ENCODE measurements at places on chromosomes 5 and 9.

DNA sequence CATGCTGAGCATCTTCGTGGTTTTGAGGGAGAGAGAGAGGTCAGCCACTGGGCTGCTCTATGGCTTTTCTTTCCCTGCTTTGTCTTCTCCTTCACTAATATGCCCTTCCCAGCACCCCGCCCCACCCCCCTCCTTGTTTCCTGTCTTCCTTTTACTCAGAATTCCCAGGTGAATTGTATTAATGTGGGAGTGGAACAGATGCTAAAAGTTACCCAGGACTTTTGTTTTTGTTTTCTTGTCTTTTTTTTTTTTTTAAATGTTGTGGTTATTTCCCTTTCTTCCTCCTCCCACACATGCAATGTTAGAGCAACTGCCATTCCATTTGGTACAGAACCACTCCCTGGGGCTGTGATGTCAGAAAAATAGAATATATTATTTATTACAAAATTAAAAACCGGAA lies 442.7 kb upstream of the CD180 start:
- DNase-seq: no peak

- DNase-seq: no peak
Measured at GRCh38 chr9:88971131-88971960, 19.9 kb upstream of the S1PR3 start.

DNA sequence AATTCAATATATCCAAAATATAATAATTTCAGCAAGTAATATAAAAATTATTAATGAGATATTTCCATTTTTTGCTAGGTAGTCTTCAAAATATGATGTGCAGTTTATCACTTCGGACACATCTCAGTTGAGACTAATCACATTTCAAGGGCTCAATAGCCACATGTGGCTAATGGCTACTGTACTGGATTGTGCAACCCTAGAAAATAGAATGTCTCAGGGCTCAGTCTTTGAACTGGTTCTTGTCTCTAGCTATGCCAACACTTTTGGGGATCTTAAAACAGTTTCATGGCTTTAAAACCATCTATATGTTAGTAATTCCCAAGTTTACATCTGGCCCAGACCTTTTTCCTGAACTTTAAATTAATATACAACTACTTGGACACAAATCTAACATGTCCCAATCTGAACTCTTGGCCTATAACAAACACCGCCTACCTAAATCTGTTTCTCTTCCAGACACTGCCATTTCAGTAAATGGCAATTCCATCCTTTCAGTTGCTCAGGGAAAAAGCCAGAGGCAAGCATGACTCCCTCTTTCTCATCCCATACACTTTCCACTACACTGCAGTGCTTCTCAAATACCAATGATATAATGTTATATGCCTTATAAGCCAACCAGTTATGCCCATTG lies 18.8 kb downstream of the PTAR1 start:
- no peak for DNase-seq

DNA sequence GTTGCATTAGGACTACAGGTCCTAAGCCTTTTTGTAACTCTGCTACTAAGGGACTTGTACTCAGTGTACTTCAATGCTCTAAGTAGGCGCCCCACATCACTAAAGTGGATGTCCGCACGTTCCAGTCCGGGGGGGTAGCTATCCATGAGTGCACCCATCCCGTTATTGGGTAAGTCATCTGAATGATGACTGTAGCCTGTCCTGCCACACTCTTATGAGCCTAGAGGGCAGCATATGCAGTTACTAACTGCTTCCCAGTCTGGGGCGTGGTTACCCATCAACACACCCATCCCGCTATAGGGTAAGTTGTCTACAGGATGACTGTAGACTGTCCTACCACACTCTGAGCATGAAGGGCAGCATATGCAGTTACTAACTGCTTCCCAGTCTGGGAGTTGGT lies 1053.9 kb downstream of the PTPRD start:
- no peak for DNase-seq

GRCh38 chr9:83429229-83429628 lies 109.0 kb downstream of the FRMD3 start:
- no peak for DNase-seq

GRCh38 chr5:103434057-103434456 lies 128.5 kb downstream of the NUDT12 start:
- DNase-seq: no peak

- no peak for DNase-seq
Measured at GRCh38 chr5:10736354-10736753, 24.7 kb downstream of the DAP start.

- DNase-seq: no peak
Measured at GRCh38 chr9:69176471-69177171, 2.5 kb downstream of the TJP2 start.

DNA sequence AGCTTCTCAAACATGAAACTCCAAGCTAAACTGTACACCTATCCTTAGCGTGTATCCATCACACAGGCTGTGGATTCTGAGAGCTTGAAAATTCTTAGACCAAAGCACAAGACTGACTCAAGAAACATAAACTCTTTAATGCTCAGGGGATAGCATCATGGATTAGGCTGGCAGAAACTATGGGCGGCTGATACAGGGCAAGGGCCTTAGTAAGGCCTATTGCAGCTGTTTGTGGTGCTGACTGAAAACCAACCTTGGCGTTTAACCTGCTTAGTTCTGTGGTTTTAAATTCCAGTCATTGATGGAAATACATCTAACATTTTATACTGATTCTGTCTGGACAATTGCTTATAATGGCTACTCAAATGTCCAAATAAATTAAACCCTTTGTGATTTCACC lies 183.7 kb downstream of the TLR4 start:
- no peak for DNase-seq

- DNase-seq: no peak
Measured at GRCh38 chr5:54518146-54518817, 723 bp downstream of the SNX18 start.

DNA sequence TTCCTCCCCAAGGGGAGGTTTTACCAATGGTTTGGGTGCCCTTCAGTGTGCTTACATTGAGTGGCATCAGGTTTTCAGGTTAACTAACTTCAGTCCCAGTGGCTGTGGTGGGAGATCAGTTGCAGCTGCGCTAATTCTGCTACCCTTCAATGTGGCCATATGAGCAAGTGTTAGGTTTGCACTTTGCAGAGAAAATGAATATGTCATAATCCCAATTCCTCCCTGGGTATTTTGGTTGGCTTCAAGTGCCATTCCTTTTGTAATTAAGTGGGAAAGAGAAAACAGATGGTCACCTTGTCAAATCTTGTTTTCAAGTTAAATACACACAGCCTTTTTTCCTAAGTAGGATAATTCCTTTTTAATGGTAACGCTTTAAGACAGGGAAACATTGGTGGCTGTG lies 236.2 kb downstream of the TLE4 start:
- DNase-seq: no peak

GRCh38 chr9:108951578-108951977 lies 17.4 kb downstream of the ABITRAM start:
- DNase-seq: no peak

GRCh38 chr9:124343533-124344290 lies 71.5 kb downstream of the PSMB7 start:
- DNase-seq: no peak

DNA sequence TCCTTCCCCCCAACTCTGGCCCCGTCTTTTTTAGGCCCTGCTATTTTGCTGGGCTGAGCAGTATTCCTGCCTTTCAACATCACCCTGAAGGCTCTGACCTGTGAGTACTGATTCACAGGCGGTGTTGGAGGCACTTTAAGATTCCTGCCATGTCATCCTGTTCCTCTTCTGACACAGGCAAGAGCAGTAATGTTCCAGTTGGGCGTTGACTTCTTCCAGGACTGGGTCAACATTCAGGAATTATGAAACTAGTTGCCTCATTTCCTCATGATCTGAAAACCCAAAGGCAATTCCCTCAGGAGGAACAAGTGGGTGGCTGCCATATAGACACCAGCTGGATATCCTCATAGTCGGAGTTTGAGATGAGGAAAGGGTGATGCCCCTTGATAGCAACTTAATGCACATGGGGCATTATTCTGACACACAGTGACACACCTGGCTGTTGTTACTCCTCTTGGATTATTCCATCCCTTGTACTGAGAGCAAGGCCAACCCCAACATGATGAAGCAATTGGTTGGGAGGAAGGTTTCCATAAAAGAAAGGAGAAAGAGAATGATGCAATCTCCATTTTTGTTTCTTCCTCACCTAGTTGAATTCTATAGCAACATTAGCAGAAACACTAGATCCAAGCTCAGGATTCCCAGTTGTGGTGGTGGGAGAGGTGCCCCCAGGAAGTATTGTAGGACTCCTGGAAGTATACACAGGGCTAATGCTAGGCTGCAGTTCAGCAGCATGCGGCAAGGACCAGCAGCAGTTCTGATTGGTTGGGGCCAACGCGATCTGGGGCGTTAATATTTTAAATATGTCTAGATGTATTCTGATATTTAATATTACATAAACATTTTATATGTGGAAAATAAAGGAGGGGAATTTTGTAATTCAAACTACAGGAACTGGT lies 19.6 kb upstream of the GLRX start:
- no peak for DNase-seq

DNA sequence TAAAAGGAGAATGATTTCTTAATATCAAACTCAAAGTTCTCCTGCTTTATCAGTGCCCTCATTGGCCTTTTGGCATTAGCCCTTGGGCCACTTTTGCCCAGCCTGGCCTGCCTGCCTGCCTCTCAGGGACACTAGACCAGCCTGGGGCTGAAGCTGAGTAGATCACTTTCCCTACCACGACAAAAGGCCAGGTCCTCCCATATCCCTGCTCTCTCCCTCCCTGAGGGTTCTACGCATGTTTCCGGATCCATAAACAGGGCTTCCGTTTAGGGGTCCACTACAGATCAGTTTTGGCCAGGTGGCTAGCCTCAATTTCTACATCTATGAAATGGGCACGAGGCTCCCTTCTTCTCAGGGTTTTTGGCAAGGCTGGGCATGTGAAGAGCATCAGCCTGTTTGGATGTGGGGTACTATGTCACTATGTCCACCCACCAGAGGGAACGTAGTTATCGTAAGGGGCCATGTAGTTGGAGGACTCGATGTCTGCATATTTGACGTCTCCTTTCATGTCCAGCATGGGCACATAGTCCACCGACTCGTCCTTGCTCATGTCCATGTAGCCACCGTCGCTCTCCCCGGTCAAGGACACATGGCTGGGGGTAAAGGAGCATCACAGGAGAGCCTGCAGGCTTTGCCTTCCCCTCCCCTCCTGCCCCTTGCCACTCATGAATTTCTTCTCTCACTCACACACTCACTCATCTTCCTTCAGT lies 34.0 kb downstream of the PDGFRB start:
- no peak for DNase-seq

DNA sequence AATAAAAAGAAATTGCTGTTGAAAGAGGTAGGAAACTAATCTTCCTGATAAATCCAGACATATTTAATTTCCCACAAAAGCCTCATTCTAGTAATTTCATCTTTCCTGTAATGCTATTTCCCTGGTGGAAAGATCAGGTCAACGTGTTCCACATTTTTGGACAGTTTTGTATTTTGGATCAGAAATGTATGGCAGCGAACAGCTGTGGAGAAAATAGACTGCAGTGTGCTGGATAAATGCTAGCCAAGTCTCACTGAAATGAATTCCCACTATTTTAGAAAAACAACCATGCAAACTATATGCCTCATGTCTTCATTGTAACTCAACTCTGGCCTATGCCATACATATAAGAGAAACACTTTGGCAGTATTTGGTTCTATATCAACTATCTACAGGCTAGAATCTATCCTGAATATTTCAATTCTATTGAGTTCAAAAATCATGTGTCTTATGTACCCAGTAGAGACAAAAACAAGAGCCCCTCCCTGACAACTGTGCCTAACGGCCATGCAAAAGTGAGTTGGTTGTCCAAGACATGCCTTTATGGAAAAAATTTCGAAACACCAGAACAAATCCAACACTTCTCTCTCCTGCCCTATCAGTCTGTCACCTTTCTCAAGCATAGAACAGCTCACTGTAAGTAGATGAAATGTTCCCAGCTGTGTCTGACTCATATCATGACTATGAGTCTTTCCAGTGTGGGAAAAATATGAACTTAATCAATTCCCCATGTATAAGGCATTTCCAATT lies 191.3 kb upstream of the NREP start:
- peak; percentile 67 for DNase-seq

DNA sequence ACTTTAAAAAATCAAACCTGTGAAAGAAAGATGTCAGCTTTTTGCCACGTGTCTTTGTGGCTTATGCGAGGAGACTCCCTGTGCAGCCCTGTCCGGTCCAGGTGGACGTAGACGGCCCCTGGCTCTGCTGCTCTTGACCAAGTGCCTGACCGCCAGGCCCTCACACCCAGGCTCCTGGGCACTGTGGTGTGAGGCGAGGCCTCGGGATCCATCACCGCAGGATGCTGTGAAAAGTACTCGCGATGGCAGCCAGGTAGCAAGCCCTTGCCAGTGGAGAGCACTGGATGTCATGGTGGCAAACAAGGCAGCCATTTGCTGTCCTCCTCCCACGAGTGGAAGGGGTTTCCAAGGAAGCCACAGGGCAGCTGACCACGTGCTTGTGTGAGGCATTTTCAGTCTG lies 245.1 kb downstream of the CACNA1B start:
- no peak for DNase-seq

GRCh38 chr9:16398691-16399090 lies 471.8 kb downstream of the BNC2 start:
- no peak for DNase-seq

DNA sequence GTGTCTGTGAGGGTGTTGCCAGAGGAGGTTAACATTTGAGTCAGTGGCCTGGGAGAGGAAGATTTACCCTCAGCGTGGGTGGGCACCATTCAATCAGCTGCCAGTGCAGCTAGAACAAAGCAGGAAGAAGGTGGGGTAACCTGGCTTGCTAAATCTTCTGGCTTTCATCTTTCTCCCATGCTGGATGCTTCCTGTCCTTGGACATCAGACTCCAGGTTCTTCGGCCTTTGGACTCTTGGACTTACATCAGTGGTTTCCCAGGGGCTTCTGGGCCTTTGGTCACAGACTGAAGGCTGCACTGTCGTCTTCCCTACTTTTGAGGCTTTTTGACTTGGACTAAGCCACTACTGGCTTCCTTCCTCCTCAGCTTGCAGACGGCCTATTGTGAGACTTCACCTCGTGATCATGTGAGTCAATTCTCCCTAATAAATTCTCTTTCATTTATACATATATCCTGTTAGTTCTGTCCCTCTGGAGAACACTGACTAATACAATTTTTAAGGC lies 38.1 kb downstream of the PBX3 start:
- no peak for DNase-seq

GRCh38 chr5:146947181-146947941 lies 68.8 kb upstream of the PPP2R2B start:
- DNase-seq: peak; percentile 8

DNA sequence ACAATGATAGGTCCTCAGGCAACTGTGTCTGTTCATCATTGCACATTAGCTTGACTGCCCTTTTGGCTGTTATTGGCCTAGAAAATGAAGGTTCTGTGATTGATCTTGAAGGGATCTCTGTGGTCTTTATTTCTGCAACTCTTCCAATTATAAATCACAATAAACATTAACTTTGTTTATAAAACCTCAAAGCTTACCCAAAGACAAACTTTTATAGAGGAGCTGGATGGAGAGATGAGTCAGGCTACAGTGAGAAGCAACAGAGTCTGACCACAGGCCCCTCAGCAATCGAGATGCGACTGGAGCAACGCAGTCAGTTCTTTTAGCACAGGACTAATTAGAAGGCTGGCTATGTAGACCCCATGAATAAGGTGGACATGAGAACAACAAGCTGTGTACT lies 5.3 kb downstream of the MACROH2A1 start:
- no peak for DNase-seq

- no peak for DNase-seq
Measured at GRCh38 chr9:16611983-16612382, 258.5 kb downstream of the BNC2 start.

- DNase-seq: no peak
Measured at GRCh38 chr5:139193928-139194327, 4.2 kb downstream of the SIL1 start.
